ENCODE measurements at places on chromosomes 1 and 21.

DNA sequence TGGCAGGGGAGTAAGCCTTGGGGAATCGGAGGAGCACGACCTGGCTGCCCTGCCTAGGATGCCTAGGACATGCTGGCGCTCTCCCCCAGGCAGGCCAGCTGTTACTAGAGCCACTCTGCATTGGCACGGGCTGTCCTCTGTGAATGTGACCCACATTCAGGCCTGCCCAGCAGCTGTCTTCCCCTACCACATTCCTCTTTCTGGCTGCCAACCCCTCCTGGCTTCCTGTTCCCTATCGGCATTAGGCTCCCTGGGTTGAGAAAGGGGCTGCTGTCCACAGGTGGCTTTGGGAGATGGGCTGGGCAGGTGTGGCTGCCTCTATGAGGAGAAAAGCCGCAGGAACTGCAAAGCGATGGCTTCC, 2.3 kb upstream of the NFASC start:
- DNase-seq, result no peak

DNA sequence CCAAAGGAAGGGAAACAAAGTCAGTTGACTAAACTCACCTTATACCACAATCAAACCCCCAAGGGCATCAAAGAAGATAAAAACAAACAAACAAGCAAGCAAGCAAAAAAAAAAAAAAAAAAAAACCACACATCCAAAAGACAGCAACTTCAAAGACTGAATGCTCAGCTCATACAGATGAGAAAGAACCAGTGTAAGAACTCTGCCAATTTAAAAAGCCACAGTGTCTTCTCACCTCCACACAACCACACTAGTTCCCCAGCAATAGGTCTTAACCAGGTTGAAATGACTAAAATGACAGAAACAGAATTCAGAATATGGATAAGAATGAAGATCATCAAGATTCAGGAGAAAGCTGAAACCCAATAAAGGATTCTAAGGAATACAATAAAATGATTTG, 193.4 kb downstream of the FAF1 start:
- no peak for DNase-seq

- DNase-seq, result no peak
These were observed 3.0 kb downstream of the DUSP23 start for GRCh38 chr1:159783724-159784123.

DNA sequence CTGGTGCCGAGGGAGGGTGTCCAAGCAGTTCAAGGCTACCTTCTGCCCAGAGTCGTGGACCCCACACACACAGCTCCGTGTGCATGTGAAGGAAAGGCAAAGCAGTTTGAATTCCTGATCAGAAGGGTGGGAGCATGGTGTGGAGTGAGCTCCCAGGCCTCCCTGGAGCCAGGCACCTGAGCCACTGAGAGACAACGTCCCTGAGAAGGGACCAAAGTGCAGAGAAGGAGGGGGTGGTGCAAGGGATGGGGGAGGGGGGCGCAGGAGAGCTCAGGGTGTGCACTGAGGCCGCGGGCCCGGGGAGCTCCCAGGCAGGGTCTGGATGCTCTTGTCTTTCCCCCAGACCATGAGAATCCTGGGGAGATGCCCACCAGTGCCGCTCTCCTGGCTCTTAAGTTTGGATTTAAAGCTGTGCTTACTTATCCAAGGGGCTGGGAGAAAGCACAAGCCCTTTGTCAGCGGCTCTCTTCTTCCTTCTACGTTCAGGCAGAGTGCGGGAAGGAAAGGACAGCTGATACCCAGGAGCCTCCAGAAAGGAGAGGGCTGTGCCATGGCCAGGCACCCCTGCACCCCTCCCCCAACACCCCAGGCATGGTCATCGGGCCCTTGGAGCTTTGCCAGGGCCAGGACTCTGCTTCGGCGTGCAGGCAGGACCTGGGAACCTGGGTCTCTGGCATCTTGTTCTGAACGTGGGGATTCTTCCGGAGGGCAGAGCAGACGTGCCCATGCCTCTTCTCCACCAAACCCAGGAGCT, 24.1 kb downstream of the ACTA1 start:
- DNase-seq, result no peak

- DNase-seq, result no peak
These were observed 56.8 kb upstream of the ERRFI1 start for GRCh38 chr1:8082945-8083344.

GRCh38 chr1:180566495-180566894, 7.7 kb downstream of the OVAAL start:
- no peak for DNase-seq

- no peak for DNase-seq
These were observed 22.6 kb downstream of the IFNGR2 start for GRCh38 chr21:33425825-33426224.

DNA sequence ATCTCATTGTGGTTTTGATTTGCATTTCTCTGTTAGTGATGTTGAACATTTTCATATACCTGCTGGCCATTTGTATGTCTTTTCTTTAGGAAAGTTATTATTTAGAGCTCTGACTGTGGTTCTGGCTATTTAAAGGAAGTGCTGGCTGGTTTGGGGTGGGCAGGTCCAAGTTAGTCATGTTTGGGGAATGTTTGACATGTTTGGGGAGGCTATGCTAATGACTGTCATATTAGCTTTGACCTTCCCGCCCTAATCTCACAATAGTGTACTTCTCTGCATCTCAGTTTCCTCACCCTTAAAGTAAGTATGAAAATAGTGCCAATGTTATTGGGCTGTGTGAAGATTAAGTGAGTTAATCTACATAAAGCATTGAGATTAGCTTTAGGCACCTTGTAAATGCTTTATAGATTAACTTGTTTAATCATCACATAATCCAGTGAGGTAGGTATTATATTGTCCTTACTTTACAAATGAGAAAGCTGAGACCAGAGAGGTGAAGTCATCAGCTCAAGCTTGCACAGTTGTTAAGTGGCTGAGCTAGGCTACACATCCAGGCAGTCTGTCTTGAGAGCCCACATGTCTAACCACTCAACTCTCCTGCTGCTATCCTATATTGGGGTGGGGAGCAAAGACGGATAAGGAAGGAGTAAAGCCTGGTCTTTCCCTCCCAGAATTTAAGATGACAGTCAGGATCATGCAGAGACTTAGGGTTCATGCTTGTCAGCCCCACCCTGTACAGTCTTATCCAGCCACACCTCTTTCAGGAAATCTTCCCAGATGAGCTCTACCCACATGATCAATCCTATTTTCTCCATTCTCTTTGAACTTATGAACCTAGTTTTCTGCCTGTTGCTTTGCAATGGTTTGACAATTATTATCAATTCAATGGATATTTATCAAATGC, 22.8 kb upstream of the CRNN start:
- DNase-seq, result no peak

DNA sequence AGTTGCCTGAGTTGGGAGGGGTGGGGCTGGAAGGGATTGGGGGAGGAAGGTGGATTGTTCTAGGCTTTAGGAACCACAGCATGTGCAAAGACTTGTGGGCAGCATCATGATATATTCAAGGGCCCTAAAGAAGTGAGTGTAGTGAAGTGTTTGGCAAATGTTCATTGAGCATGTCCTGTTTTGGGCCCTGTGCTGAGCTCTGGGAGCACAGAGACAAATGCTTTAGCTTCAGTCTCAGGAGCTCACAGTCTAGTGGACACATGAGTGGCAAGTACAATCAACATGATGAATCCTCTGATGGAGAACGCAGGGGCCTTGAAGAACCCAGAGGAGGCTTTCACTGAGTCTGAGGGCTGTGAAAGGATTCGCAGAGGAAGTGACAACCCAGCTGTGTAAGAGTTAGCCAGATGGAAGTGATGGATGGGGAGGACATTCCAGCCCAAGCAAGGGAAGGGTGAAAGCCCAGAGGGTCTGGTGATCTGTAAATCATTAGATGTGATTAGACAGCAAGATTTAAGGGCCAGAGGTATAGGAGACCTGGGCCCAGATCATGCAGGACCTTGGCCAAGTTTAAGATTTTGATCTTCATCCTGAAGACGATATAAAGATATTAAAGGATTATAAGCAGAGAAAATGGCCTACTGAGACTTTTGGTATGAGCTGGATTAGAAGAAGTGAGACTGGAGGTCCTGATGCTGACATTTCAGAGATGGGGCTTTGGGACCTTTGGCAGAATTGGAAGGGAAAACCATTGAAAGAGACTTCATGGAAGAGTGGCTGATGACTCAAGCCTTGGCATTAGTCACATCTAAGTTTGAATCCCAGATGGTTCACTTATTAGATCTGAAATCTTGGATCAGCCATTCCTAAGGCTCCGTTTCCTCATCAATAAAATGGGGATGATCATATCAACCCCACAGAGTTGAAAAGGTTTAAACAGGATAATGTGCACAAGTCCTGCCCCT, 4.6 kb downstream of the IPO13 start:
- no peak for DNase-seq

- DNase-seq, result no peak
These were observed 8.6 kb upstream of the NTNG1 start for GRCh38 chr1:107132195-107132594.

- DNase-seq, result no peak
These were observed 24.8 kb downstream of the TNFRSF8 start for GRCh38 chr1:12087797-12088314.

DNA sequence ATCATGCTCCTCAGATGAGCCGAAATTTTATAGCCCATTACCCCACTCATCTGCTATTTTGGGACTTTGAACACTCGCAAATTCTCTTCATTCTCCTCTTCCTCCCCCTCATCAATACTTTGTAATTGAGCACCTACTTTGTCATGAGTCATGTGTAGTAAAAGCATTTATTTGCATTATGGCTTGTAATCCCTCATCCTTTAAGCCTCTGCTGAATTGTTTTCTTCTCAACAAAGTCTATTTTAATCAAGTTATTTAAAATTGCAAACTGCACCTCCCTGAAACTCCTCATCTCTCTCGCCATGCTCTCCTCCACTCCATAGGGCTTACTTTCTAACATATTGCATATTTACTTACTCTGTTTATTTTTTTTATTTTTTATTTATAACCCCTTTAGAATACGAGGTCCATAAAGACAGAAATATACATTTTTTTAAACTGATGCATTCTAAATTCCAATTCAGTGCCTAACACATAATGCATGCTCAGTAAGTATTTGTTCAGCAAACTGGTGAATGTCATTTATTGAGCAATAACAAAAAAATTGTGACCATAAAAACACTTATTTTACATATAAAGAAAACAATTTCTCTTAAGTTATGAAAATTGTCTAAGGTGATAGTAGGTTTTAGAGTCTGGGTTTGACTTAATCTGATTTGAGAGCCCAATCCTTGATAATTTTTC, 161.7 kb downstream of the FASLG start:
- no peak for DNase-seq

DNA sequence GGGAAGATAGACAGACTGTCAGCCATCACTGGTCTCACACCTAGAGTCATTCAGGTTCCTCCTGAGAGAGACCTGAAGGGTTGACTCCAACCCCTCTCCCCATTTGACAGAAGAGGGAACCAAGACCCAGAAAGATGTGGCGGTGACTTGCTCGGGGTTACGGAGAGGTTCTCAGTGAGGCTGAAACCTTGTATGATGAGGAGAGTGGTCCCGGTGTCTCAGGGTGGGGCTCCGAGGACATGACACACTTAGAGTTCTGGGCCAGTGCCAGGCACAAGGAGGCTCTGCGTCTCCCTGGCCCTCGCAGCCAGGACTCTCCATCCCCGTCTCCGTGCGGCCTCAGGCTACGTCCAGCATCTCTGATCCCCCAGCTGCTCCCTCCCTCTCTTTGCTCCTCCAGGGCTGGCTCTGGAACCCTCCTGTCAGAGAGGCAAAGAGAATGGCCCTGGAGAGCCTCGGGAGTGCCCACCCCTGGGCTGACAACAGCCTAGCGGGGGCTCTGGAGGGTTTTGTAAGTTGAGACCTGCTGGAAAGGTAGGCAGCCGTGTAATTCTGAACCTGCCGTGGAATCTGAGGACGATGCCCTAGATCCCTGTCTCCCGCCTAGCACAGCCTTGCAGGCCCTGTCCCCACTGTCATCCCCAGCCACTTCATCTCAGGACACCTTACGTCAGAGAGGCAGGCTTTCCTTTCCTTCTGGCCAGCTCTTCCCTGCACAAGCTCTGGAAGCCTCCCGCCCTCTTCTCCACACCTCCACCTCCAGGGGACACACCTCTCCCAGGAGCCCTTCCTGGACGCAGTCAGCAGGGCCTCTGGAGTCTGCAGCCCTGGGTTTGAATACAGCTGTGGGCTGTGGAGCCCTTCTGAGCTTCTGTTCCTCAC, 4.1 kb downstream of the EFHD2 start:
- no peak for DNase-seq
